ENCODE measurements at places on chromosomes 7 and 10.

- no peak for DNase-seq
Observed at GRCh38 chr7:41190581-41190980, 512.3 kb downstream of the INHBA start.

- no peak for DNase-seq
Observed at GRCh38 chr7:155701972-155702544, 57.6 kb downstream of the RBM33 start.

DNA sequence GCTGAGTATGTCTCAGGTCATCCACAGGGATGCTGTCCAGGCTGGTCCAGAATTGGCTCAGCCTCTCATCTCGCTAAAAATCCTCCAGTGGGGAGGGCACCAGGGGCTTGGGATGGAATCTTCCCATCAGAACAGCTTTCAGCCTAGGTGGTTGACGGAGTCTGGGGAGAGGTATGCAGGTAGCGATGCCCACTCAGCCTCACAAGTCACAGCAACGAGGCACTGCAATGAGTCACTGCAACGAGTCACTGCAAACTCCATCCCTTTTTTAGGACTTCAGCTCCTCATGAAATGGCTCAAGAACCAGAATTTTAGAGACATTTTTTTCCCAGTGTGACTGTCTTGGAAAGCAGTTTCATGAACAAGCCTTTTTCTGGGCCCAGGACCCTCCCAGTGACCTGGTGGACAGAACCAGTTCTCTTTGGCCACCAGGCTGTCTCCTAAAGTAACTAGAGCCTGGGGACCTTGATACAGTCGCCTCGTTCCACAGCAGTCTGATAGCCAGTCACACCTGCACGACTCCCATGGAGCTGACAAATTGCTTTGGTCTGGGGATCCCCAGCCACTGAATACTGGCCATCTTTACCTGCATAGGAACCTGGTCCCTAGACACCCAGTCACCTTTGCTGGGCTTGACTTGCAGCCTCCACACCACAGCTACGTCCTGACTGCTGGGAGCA, 41.3 kb upstream of the PPP2R2D start:
- no peak for DNase-seq

DNA sequence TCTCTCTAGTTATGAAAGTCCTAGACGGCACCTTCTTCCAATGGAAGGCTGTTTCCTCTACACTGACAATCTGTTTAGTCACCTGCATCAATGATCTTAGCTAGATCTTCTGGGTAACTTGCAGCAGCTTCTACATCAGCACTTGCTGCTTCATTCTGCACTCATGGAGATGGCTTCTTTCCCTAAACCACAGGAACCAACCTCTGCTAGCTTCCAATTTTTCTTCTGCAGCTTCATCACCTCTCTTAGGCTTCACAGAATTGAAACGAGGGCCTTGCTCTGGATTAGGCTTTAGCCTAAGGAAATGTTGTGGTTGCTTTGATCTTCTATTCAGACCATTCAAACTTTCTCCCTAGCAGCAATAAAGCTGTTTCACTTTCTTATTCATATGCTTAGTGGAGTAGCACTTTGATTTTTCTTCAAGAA, 24.6 kb downstream of the NAMPT start:
- DNase-seq, result no peak

- DNase-seq, result no peak
Observed at GRCh38 chr7:82050792-82051191, 280.9 kb upstream of the HGF start.

DNA sequence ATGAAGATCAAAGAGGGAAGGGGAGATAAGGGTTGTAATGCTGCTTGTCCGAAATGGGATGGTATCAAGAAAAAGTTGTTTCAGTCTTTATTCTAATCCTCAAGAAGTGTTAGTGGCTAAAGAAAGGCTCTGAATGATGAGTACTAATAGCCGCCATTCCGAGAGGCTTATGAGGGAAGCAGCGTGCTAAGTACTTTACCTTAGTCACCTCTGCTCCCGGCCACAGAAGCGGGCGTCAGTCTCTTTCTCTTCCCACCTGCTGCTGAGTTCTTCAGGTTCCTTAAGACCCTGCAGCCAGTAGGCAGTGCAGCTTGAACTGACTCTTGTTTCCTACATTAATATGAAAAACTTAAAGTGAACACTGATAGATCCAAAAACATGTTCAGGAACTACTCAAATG, 73.1 kb downstream of the EEPD1 start:
- no peak for DNase-seq

DNA sequence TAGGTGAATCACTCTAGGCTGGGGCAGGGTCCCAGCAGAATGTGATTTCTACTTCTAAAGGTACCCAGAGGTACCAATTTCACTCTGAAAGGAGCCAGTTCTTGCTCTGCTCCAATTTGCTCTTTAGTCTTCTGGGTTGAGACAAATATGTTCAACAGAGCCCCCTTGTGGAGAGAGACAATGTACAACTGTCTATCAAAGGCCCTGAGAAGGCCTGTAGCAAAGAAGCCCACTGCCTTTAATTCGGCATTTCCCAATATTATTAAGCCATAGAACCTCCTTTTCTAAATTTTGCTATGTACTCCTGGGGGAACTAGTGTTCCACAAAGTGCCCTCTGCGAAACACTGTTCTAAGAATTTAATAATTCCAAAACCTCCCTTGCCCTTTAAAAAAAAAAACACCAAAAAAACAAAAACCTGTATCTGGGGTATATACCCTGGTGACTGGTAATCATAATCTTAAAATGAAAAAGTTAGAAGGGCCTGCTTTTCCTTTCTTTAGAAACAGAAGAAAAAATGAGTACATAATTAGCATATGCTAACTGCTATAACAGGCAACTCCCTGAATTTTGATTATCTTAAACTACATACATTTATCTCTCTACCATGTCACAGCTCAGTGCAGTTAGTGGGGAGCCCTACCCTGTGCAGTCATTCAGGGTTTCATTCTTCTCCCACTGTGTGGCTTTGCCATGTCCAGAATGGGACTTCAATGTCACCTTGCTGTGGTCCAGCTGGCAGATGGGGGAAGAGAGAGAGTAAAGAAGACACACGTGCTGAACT, 160.9 kb upstream of the BMPER start:
- DNase-seq, result no peak

DNA sequence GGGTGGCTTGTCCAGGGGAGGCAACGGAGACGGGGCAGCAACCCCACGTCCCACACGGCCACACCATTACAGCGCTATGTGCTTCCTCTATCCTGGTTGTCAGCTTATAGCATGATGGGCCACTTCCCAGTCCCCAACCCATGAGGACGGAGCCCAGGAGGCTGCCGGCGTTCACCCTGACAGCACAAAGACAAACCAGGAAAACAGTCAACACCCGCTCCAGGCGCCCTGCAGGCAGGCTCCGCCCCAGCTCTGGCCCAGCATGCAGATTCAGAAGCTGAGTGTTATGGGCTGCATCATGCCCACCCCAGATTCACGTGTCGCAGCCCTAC, 14.8 kb downstream of the WDR86 start:
- no peak for DNase-seq

- DNase-seq, result no peak
Observed at GRCh38 chr7:126727930-126728391, 524.8 kb downstream of the GRM8 start.

DNA sequence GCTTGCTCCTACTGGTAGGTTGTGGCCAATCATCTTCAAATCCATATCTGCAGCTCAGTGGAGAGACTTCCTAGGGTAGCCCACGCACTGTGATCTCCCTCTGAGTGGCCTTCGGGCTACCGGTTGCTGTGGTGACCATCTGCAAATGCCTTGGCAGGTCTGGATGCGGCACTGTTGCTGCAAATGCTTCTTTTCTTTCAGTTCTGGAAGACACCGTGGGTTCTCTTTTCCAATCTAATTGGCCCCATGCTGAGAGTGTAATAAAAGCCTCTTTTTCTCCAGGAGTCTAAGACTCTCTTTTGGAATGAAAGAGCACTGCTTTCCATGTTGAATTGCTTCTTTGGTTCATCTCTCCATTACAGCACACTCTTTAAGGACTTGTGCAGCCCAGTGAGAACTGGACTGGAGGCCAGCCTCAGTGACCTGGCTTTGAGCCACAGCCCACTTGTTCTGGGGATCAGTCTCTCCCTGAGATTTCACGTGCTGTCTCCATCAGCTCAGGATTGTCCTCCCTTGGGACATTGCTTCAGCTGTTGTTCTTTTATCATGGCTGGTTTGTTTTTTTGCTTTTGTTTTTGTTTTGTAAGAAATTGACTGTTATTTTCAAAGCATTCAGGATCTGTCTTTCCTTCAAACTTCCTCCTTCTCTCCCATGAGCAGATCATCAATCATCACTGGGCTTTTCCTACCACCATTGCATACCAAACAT, 286.6 kb downstream of the BMPER start:
- no peak for DNase-seq

DNA sequence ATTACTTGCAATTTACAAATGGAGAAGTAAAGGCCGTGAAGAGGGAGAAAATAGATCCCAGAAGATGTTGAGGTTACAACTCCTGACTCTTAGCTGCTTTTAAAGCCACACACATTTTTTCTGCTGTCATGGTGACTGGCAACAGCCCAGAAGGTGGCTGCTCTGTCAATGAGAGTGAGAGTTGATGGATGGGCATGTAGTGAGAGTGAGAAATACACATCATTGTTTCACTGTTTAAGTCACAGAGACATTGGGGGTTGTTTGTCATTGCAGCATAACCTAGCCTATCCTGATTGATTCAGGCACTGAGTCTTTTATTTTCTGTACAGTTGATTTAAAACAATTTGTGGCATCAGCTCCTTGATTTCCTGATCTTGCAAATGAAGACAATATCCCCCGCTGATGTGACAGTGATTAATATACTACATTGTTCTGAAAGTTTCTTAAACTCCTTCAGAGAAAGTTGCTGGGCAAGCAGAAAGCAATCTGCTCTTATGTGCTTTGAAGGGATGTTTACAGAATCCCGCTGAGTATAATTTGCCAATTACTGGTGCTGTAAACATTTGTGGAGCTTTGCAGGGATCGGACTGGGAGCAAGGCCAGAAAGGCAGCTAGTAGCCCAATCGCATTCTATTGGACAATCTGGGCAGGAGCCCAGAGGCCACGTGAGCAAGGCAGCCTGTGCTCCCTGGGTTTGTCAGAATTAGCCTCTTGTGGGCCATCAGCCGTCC, 229.6 kb downstream of the PRPF18 start:
- peak; percentile 52 for DNase-seq

DNA sequence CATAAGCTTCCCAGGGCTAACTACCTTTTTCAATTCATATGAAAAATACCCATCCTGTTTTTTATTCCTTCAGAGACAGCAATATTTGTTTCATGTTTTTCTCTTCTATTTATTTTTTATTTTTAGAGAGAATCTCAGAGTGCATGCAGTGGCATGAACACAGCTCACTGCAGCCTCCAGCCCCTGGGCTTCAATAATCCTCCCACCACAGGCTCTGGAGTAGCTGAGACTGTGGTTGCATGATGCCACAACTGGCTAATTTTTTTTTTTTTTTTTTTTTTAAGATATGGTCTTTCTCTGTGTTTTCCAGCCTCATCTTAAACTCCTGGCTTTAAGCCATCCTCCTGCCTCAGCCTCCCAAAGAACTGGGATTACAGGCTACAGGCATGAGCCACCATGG, 296.7 kb upstream of the AKR1E2 start:
- no peak for DNase-seq

- DNase-seq, result no peak
Observed at GRCh38 chr7:38775506-38776175, 133.3 kb downstream of the VPS41 start.

DNA sequence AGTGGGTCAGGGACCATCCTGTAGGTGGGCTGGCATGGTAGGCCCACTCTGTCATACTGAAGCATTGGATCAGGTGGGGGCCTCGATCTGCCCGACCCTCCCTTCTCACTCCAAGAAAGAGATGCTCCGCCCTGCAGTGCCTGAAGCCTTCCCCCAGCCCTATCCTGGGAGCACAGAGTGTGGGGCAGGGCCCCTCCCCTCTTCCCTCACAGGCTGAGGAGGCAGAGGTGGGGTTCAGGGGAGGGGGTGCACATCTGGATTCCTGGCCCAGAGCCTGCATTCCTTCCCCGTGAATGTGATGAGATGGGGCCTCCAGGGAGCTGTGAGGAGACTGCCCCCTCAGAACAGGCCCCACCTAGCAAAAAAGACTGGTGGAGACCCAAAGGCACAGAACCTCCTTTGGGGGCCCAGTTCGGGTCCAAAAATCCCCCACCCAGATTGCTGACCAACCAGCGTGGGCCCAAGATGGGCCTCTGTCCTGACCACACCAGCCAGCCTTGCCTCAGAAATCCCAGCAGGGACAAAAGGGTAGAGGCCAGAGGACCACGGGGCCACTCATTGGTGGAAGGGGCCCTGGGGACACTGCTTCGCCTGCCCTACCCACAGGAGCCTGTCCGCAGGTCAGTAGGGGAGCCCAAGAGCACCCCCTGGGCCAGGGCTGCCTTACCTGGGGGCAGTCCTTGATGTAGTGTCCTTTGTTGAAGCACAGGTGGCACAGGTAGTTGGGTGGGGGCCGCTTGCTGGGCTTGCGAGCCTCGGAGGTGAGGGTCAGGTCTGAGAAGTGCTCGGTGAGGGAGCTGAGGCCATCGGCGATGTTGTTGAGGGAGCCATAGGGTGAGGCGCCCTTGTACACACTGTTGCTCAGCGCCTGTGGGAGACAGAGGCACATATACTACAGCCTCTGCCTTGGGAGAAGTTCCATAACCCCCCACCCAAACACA, 13.3 kb downstream of the ZCCHC24 start:
- no peak for DNase-seq

DNA sequence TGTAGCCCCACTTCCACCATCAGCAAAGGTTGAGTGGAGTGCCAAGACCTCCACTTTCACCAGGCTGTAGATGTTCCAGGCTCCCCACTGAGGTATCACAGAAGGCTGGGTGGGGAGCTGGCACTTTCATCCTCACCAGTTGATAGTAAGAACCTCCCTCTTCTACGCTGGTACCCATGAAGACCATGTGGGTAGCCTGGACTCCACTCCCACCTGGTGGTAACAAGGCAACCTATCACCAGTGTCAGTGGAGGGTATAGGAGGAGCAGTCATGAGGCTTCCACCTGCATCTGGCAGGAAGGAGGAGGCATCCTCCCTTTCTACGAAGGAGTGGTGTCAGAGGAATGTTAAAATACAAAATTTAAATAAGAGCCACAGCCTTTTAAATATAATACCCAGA, 4.4 kb downstream of the SMIM30 start:
- DNase-seq, result no peak

GRCh38 chr10:14761372-14761771, 13.3 kb downstream of the FAM107B start:
- DNase-seq, result no peak
